Smooth muscle cell of the umbilical artery (primary cell): ENCODE measurements at places on chromosomes 13 and 19. TPM values are rescaled to one million over a fixed set of nuclear protein-coding genes. Genes with fewer than 3 reads are reported as not detected.

Gene SLC46A3
- total RNA-seq, result 6.3 and 17.8 TPM in 2 replicates

Gene ZNF418
- total RNA-seq, result 5.9 and 6.4 TPM in 2 replicates

Gene KCNC3
- total RNA-seq, result under 0.01 and 0.14 TPM in 2 replicates

Gene STARD13
- 21.1 and 25.1 TPM in 2 replicates for total RNA-seq

Gene ARRDC5
- not detected in 2 replicates for total RNA-seq

Gene PNMA8B
- total RNA-seq, result 0.60 and 1.2 TPM in 2 replicates

Gene WDR62
- total RNA-seq, result 0.59 and 4.6 TPM in 2 replicates

Gene ZIC5
- total RNA-seq, result not detected in 2 replicates

Gene MLLT1
- 5.3 and 7.9 TPM in 2 replicates for total RNA-seq

Gene PLK5
- 0.14 TPM in 1 of 2 replicates, not detected in the other for total RNA-seq

Gene C19orf38
- total RNA-seq, result 0.30 and 0.69 TPM in 2 replicates

Gene ZMYM2
- 70.4 and 80.1 TPM in 2 replicates for total RNA-seq

Gene SIGLEC9
- not detected in 2 replicates for total RNA-seq

Gene IL27RA
- total RNA-seq, result 4.5 and 14.1 TPM in 2 replicates
